GM12865 (cell line): ENCODE measurements at places on chromosomes 16 and 17.

DNA sequence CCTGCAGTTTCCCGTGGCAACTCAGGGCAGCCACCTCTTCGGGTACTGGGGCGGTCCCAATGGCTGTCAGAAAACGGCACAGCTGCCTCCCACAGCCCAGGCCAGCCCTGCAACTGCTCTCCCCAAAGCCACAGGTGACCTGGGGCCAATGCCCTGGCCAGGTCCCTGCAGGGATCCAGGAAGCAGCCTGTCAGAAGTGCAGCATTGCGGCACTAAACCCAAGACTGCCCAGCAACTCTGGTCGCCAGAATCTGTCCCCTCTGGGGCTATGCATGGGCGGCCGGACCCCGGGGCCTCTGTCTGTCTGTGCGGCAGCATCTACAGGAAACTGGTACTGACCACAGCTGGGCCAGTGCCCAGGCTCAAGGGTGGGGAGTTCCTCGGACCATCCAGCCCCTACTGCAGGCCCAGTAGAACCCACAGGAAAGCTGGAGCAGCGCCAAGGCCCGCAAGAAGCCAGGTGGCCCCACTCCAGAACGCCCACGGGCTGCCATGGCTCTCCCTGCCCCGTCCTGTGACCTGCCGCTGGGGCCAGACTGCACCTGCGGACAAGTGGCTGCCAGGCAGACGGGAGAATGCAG lies 5.5 kb downstream of the CYBC1 start:
- DNase-seq, result no peak

DNA sequence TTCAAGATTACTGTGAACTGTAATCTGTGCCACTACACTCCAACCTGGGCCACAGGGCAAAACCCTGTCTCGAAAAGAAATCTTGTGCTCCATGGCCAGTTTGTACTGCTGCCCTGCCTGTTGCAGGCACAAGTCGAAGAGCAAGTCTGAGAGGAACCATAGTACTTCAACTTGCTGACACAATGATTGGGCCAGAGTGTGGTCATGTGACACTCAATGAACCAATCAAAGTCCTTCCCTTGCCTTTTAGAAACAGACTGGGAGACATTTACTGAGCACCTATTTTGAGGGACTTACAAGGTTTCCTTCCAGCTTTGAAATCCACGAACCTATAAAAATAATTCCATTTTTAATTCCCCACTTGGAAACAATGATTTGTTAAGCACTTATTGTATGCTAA lies 39.8 kb upstream of the TMC5 start:
- peak; percentile 20 for DNase-seq

GRCh38 chr17:1484676-1485422 lies 7.6 kb downstream of the MYO1C start:
- peak; percentile 86 for DNase-seq

DNA sequence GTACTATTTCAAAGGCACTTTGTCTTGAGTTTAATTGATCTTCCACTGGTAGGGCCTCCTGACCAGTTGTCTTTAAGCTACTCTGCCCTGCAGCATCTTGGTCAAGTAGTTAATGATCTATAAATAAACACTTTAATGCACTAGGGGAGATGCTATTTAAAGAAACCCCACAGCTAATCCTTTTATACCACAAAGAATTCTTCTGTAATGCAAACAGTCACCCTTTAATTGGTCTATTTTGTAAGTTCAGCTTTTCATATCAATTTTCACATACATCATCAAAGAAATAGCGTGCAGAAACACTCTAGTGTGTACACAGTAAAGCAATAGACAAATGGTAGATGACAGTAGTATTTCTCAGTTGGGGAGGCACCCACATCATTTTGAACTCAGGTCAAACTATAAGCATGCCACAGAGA lies 70.3 kb downstream of the PMP22 start:
- DNase-seq, result no peak

DNA sequence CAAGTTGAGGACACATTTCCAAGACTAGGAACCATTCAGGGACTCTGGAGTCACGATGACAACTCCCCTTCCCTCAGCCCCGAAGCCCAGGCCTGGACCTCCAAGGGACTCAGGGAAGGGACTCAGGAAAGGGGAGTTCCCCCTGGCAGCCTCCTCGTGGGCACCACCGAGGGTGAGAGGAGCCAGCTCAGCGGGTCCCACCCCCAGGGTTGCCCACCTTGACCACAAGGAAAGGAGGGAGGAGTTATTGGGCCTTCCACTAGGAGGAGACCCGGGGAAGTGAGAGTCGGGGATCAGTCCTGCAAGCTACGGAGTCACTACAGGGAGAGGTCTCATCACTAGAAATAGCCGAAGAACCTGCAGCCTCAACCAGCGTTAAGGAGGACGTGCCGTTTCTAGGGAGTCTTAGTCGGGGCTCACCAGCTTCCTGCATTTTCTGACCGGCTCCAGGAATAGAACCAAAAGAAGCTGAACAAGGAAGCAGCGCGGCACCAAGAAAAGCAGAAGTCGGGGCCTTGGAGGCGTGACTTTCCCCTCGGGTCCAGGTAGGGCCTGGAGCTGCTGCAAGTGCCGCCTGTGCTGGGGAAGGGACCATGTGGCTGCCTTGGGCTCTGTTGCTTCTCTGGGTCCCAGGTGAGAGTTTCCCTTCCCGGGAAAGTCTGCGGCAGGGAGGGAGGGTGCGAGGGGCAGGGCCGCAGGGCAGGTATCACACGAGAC lies at the start of gene CD300A:
TSS of gene CD300A (plus strand) at position 524 of the 717 bp plus-strand sequence. CDS start at position 594, 70 bp downstream.
- DNase-seq, result peak; percentile 68

DNA sequence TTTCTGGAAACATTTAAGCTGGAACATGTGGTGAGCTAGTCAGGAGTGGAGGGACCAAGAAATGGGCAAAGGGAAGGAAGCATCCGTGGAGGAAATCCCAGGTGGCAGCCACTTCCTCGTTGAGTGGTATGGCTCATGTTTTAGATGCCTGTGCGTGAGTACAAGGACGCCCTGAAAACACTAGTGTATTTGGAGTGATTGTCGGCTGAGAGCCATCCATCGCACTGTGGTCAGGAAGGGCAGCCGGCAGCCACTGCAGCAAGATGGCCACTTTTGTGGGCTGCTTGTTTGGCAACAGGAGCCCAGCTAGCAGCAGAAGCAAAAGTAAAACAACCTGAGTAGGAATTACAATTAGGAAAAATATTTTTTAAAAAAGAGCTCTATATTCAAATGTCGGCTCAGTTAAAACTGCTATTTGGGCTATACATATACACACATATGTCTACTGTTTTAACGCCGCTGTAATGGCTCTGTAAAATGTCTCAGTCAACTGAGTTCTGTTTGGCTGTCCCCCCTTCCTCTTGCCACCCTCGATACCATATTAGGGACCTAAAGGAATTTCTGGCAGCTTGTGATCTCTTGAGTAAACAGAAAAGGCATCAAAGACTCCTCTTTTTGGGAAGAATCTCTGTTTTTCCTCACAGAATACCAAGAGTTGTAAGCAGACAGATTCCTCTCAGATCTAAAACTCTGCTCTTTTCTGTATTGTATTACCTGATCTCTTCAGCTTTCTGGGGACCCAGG lies 39.2 kb downstream of the BRD7 start:
- no peak for DNase-seq

DNA sequence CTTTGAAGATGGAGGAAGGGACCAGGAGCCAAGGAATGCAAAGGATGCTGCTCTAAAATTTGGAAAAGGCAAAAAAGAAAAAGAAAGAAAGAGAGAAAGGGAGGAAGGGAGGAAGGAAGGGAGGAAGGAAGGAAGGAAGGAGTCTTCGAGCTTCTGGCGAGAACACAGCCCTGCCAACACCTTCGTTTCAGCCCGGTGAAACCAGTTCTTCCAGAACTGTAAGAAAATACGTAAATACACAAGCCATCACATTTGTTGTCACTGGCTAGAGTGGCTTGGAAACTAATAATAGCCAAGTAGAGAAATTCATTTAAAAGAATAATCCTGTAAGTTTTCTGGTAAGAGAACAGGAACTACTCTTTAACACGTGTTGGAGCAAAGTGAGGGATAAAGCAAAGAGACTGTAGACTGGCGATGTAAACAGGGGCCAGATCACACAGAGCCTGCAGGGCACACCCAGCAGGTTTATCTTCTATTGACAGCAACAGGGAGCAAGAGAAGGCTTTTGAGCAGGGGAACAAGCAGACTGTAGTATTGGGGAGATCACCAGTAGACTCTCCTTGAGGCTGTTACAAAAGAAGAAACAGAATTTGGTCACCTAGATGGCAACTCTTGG lies 188.7 kb upstream of the MPHOSPH6 start:
- no peak for DNase-seq

GRCh38 chr16:79850348-79850747 lies 249.8 kb upstream of the MAF start:
- no peak for DNase-seq

GRCh38 chr17:413016-413350 lies 60.4 kb upstream of the RPH3AL start:
- DNase-seq, result no peak

DNA sequence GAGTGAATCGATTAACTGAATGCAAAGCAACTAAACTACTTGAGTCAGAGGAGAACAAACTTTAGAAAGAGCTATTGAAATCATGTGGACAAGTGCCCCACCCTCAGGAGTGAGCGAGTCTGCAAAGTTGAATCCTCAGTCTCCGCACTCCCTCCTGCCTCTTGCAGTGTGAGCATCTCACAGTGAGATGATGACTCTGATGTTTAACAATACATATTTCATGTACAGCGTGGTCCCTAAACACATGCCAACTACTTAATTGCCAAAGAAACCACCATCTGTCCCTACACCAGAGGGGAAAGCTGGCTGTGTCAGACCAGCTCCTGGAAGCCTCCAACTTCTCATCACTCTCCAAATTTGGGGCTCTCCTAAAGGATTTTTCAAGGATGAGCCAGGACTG lies 31.2 kb downstream of the PIMREG start:
- no peak for DNase-seq

- no peak for DNase-seq
Observed at GRCh38 chr16:57805176-57805575, 2.9 kb upstream of the KIFC3 start.

DNA sequence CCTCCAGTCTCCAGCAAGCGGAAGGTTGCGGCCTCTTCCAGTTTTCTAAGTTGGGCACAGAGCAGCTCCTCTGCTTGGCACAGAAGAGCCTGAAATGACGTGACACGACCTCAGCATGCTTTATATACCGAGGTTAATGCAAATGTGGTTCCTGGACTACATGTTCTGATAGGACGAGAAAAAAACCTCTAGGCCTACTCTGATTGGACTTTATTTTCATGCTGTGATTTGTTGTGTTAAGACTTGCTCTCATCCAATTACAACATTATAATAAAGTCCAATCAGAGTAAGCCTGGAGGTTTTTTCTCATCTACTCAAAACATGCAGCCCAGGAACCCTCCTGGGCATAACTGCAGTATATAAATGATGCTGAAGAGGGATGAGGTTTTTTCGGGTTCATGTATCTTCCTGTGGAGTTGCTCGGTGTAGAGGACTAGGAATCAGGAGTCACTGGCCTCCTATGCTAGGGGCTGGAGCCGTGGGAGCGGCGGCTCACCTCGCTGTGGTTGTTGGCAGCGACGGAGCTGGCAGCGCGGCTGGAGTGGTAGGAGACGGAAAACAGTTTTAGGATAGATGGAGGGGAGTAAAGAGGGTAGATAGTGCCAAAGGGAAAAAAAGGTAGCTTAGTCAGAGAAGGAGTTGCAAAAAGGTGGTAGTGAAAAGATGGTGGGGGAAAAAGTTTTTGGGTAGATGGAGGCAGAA lies 878.0 kb downstream of the KCNJ18 start:
- no peak for DNase-seq

DNA sequence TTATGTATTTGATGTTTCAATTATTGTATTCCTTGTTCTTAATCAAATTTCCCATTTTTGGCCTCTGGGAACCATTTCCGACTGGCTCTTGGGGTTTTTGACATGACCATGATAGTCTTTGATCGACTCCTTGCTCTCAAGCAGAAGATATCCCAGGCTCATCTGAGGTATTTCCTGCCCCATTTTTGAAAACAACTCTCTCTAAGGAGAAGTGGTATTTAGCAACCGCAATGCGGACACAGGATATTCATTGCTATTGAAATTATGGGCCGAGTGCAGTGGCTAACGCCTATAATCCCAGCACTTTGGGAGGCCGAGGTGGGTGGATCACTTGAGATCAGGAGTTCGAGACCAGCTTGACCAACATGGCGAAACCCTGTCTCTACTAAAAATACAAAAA lies 5.5 kb downstream of the TANGO6 start:
- no peak for DNase-seq

GRCh38 chr17:7019367-7019766 lies 3.5 kb upstream of the BCL6B start:
- no peak for DNase-seq
